ENCODE measurements at places on chromosomes 7 and 10.

- DNase-seq: peak; percentile 83
These were observed 1.5 kb downstream of the STX1A start for GRCh38 chr7:73717991-73718405.

DNA sequence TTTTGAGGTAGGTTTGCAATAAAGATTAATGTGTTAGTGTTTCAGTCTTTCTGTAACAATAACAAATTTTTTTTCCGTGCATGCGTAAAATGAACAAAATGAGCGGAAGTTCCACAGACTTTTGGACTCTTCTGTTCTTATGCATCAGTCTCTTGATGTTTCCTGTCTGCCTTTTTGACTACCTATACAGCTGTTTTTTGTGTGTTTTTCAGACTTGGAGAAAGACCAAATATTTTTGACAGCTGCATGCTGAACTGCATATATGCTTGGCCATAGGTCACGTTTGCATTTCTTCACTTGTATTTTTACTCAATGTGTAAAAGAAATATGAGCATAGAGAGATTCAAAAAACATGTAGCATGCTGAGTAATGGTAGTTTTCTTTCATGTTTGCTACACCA lies 119.3 kb downstream of the BBS9 start:
- DNase-seq: no peak

DNA sequence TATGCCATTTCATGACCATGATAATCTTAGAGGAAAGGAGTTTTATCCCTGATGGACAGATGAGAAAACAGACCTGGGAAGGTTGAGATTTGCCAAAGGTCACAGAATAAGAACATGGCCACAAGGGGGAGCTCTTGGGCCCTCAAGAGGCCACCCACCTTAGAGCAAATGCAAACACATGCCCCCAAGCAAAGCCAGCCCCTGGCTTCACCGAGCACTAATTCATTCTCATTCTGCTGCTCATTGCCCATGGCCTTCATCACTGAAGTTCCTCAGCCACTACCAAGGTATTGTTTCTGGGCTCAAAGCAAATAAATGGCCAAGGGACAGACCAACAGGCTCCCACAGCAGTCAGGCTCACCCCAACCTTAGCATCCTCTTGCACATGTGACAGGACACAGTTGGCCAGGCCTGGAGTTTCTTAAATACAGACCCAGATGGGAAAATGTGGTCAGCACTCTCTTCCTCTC lies 44.2 kb downstream of the PDLIM1 start:
- DNase-seq: peak; percentile 56

- no peak for DNase-seq
These were observed 63.7 kb upstream of the LRRC17 start for GRCh38 chr7:102849079-102849478.

GRCh38 chr10:126525326-126525725 lies 137.0 kb upstream of the ADAM12 start:
- DNase-seq: no peak

GRCh38 chr10:16566202-16566805 lies 44.6 kb upstream of the C1QL3 start:
- no peak for DNase-seq

GRCh38 chr7:115306586-115306985 lies 384.7 kb downstream of the MDFIC start:
- DNase-seq: no peak

GRCh38 chr7:52120912-52121311 lies 804.3 kb upstream of the COBL start:
- no peak for DNase-seq

DNA sequence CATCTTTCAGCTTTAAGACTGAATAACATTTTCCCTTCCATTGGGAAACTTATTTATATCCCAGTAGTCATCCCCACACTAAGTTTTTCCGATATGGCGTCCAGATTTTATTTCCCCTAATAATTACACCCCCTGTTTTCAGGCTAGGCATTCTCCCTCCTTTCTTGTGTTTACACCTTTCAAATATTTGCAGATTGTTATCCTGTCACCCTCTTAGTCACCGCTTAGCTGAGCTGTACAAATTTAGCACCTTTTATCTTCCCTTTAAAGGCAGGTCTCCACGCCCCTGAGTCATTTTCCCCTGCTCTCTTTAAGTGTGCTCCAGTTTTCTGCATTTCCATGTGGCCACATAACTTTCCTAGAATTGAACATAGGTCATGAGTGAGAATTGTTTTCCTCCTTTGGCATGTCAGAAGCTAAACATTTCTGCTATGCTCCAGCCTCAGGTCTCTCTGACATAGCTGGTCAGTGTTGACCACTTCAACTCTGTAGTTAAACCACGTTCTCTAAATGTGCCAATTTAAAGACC lies 47.4 kb downstream of the LRRC4 start:
- DNase-seq: no peak

DNA sequence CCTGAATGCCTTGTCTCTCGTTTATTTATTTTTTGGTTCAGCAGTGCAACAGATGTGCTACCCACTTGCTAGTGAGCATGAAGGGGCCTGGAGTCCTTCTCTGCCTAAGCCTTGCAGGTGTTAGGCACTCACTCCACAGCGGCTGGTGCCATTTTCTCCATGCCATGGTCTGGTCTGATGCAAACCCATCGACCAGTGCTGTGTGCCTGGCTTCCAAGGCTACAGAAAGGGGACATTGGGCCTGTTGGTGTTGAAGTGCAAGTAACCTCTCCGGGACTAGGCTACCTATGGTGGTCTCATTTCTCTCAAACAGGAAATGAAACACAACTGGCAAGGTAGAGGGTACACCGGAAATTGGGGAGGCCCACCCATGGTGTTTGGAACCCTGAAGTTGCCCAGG lies 198.1 kb downstream of the ADARB2 start:
- DNase-seq: no peak

- no peak for DNase-seq
These were observed 2.9 kb downstream of the MYH16 start for GRCh38 chr7:99275496-99275895.

DNA sequence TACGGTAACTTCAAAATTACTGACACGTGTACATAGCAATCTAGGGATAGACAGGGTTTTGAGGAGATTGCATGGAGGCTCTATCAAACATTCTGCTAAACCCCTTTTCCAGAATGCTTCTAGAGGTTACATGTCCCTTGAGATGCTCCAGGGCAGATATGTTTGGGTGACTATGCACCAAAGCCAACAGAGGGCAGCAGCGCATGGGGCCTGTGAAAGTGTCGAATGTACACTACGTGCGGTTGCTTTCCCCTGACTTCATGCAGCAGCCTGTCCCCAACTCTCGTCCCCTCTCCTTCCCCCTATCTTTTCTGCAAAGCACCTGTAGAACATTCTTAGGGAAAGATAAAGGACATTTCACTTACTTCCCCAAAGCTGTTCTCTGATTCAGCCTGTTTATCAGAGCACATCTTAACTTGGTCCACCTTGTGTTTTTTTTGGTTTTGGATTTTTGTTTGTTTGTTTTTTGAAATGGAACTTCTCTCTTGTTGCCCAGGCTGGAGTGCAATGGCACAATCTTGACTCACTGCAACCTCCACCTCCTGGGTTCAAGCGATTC lies 90.2 kb downstream of the UBE3C start:
- DNase-seq: no peak

- DNase-seq: no peak
These were observed 18.7 kb upstream of the KNDC1 start for GRCh38 chr10:133141144-133141957.

DNA sequence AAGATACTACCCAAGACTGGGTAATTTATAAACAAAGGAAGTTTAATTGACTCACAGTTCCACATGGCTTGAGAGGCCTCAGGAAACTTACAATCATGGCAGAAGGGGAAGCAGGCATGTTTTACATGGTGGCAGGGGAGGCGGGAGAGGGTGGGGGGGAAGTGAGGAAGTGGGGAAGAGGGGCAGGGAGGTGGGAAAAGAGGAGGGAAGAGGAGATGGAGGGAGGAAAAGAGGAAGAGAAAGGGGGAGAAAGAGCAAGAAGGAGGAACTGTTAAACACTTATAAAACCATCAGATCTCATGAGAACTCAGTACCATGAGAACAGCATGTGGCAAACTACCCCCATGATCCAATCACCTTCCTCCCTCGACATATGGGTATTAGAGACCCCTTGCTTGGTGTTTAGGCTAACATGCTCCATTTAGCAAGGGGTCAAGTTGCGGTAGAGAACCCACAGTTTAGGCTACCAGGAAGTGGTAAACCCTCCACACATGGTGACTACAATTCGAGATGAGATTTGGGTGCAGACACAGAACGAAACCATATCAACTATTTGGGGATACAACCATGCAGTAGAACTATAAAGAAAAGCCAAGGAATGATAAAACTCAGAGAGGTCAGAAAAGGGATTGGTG lies 3.5 kb upstream of the LMBR1 start:
- DNase-seq: no peak

GRCh38 chr7:151689196-151689971 lies 169.7 kb upstream of the RHEB start:
- DNase-seq: no peak

- no peak for DNase-seq
These were observed 2.6 kb downstream of the ZNF655 start for GRCh38 chr7:99560834-99561736.

DNA sequence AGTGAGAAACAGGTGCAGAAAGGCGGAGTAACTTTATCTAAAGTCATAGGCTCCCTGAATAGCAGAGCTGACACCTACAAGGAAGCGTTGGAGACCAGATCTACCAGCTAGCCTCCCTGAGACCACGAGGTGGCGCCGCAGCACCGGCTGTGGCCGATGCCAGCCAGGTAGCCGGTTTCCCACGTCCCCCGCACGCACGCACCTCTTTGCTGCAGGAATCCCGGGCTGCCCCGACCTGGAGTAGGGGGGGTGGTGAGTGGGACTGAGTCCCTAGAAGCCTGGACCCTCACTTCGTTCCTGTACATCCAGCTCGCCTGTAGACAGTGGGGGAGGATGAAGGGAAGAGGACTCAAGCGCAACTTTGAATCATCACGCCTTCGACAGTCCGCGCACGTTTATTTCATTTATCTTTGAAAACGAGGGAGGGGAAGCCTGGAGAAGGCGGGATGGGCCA lies 3.7 kb downstream of the ELOVL3 start:
- peak; percentile 87 for DNase-seq

DNA sequence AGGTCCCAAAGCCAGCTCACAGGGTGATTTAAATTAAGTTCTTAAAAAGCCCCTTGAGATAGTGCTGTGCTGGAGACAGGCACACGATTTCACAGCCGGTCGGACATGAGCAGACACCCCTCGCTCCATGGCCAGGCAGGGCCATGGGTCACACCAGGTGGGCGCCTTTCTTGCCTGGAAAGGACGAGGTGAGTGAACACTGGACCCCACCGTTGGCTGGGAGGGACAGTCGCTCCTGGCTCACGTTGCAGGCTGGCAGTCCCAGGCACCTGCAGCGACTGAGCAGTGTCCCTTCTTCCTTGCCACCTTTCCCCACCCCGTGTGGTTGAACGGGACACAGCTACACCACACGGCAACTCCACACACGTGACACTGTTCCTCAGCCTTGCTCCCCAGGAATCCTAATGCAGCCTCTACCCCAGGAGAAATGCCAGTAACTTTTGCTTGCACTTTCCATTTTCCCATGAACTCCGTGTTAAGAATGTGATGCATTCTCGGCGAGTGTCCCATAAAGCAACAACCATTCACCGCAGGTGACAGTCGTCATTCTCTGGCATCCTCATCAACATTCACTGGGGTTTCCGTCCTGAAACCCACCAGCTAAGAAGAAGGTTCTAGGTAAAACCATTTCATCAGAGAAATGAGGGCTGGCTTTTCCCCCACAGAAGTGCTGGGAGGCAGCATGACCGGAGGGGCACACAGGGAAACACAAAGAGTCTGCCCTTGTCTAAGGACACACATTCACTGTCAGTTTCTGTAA lies 217.4 kb downstream of the ZMYND11 start:
- peak; percentile 13 for DNase-seq

GRCh38 chr10:124747745-124748144 lies 3.6 kb upstream of the FAM53B start:
- DNase-seq: no peak

- peak; percentile 18 for DNase-seq
These were observed 106.5 kb downstream of the HTR7 start for GRCh38 chr10:90751107-90751997.

GRCh38 chr10:110317866-110318850 lies 13.4 kb upstream of the SMNDC1 start:
- no peak for DNase-seq

GRCh38 chr10:13993169-13993568 lies 337.6 kb downstream of the FRMD4A start:
- DNase-seq: no peak

GRCh38 chr10:103711351-103711994 lies 143.9 kb downstream of the SH3PXD2A start:
- no peak for DNase-seq

DNA sequence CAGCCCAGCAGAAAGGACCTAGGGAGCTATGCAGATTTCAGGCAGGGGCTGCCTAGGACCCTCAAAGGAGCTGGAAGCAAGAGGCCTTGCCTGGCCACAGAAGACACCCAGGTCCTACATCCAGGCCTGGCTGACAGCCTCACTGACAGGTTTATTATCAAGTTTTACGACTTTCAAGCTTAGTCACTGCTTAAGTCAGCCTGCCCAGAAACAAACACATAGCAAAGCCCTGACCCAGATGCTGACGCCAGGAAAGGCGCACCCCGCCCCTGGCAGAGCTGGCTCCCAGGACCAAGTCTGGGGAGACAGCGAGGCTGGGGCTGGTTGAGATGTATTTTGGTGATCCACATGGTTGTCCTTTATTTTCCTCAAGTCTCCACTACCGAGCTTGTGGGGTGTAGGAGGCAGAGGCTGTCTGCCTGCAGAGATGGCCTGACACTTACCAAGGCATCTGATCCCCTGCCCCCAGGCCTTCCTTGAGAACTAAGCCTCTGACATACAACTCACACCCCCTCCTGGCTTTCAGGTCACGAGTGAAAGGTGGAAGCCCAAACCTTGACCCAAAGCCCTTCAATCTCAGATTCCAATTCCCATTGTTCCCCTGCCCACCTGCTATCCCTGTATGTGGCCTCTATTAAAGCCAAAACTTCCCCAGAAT lies 80.7 kb upstream of the EMX2 start:
- no peak for DNase-seq

- no peak for DNase-seq
These were observed 604 bp upstream of the STAM start for GRCh38 chr10:17643339-17643754.

DNA sequence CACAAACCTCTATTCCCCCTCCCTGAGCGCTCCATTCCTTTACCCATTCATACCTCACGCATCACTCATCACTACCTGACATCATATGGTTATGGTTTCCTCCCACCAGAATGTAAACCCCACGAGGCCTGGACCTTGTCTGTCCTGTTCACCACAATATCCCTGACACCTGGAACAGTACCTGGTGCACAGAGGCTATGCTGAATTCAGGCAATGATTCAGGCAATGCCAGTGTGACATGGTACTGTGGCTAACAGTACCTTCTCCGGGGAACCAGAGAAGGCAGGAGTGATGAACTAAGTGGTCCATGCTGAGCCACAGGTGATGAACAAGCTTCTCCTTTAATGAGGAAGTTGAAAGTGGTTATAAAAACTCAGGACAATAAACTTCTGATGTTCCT lies 202.5 kb upstream of the PLXNA4 start:
- no peak for DNase-seq

GRCh38 chr7:16803881-16804673 lies 722 bp downstream of the AGR2 start:
- DNase-seq: no peak

GRCh38 chr7:50371551-50372021 lies 67.1 kb downstream of the IKZF1 start:
- DNase-seq: no peak

Measured in activated naive CD8-positive, alpha-beta T cell treated with anti-CD3 and anti-CD28 coated beads for 36 hours (primary cell).